ENCODE measurements at places on chromosomes 1 and 21.
A peak's percentile ranks its signal among the peaks of the same experiment; 100 is the strongest.

DNA sequence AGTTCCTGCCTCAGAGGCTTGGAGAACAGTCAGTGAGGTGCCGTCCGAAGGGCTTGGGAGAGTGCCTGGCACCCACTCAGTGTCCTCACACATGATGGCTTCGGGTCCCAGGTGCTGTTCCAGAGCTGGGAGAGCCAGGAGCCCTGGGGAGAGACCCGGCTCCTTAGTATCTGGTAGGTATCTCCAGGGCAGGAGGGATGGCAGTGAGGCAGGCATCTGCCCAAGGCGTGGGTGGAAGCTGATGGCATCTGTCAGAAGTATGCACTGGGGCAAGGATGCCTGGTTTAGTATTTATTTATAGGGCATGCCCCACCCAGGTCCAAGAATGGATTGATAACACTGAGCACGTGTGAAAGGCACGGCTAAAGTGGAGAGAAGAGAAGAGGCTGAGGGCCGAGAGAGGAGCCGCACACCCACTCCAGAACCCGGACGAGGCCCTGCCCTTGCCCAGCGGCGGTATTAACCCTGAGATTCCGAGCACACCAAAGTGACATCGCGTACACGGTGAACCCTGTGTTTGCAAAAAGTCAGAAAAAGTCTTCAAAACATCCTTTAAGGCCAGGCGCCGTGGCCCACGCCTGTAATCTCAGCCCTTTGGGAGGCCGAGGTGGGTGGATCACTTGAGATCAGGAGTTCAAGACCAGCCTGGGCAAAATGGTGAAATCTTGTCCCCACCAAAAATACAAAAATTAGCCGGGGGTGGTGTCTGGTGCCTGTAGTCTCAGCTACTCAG is 2.4 kb downstream of the TP73 start:
- no peak for DNase-seq

DNA sequence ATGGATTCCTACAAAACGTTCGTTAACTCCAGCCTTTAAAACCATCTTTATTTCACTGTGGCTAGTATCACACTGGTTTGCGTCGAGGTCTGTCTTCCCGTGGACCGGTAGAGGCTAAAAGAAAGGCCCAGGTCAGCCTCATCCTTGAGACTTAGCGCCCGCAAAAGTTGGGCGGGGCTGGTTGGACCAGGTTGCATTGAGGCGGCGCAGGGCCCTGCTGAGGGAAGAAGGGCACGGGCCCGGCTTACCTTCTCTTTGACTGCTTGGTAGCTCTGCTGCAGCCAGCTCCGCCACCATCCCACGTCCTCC is 455 bp downstream of the BSDC1 start:
- no peak for DNase-seq

- DNase-seq: no peak
Observed at GRCh38 chr1:22229379-22229778, 86.5 kb upstream of the WNT4 start.

DNA sequence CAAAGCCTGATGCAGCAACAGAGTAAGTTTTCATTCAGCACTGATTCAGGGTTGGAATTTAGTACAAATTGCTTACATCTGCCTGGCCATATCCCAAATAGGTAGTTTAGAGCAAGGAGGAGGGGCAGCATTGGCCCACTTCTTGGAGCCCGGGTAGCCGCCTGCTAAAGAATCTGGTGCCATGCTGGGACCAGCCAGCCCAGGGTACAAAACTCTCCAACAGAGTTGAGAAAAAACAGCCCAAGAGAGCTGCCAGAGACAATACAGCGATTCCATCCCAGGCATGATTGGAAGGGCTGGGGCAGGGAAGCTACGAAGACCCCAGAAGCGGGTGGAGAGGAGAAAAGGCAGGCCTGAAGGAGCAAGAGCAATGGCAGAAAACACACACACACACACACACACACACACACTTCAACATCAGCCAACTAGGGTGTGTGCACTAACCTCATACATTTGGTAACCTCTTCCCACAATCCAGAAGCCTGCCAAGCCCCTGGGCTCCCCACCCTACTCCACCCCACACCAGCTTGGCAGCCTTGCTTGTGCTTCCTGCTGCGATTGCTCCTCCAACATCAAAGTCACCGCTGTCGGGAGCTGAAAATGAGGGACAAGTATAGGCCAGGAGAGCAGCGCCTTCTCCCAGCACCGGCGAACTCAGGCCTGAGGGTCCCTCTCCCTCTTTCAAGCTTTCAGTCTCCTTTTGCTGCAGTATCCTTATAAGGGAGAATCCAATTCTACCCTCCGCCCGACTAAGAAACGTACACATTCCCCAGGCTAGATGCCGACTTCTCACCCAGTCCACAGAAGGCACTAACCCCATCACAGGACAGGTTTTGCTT is 1.2 kb downstream of the PIK3C2B start:
- DNase-seq: peak; percentile 54

DNA sequence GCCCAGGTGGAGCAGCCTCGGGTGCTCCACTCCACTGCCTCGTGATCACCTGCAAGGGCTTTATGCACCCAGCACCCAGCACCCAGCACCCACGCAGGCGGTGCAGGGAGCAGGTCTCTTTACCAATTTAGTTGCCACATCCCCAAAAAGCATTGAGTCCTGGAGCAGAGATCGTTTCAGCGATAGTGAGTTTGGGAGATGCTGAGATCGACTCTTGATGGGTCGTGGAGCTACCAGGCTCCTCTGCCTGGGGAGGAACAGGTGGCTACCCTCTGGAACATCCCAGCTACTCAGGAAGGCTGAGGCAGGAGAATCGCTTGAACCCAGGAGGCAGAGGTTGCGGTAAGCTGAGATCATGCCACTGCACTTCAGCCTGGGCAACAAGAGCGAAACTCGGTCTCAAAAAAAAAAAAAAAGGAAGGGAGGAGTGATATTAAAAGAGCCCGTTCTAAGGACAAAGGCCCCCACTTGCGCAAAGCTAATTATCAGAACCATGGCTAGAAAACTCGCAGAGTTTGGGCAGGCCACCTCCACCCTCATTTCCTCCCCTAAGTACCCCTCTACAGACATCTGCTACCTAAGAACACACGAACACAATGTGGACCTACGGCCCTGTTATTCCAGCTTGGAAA is 106.5 kb upstream of the SLC45A1 start:
- no peak for DNase-seq
